Stimulated activated CD4-positive, alpha-beta T cell treated with anti-CD3 and anti-CD28 coated beads, Interleukin-1b, Interleukin-23, amount 100 ng/mL, for 1 hour (primary cell): ENCODE measurements at places on chromosomes 4 and X.

GRCh38 chr4:10181745-10182445, 65.3 kb upstream of the WDR1 start:
- DNase-seq, result no peak

- no peak for DNase-seq
Measured at GRCh38 chrX:109855501-109855900, 122.4 kb upstream of the ACSL4 start.

GRCh38 chrX:31508338-31508737, 436.5 kb upstream of the FTHL17 start:
- no peak for DNase-seq

DNA sequence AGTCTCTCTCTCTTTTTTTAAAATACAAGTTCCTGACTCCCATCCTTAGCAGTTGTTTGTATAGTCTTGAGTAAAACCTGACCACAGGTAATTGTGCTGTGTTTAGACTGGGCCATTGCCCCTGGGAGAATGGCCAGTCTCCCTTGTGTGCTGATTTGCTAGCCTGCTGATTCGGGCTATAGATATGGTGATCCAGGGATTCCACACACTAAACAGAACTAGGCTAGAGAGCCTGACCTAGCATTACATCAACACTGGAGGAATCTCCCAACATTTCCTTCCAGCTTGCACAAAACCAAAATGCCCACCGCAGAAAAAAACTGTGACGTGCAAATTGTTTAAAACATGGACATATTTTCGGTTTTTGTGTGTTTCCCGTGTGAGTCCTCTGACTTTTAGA, 5.1 kb downstream of the UPRT start:
- DNase-seq, result no peak

DNA sequence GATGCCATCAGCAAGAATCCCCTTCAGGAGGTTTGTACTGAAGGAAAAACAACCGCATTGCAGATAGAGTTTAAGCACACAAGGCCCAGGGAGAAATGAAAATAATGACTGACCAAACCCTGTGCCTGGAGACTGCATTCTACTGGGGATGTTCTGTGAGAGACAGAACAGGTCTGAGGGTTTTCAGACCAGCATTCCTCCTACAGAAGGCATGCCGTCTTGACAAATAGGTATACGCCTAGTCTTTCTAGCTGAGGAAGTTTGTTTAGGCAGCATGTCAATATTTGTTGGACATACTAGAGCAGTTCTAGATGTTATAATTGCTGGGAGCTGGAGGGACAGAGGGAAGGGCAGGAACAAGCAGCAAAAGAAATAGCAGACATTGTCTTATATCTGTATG, 68.4 kb upstream of the SCOC start:
- DNase-seq, result no peak

DNA sequence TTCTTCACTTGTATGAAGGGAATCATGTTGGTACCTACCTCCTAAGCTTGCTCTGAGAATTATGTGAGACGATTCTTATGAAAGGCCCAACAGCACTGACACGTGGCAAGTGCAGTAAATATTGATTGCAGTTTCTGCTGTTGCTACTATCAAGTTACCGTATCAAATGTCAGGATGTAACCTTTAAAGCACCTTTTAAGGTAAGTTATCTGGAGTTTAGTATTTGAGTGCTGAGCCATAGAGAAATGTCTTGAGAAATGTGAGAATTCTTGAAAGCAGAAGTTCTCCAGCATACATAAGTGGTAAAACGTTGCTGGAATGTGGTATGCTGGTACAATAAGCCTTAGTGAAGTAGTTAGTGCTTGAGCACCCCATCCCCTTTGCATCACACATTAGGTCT, 90.4 kb downstream of the PHOX2B start:
- no peak for DNase-seq

DNA sequence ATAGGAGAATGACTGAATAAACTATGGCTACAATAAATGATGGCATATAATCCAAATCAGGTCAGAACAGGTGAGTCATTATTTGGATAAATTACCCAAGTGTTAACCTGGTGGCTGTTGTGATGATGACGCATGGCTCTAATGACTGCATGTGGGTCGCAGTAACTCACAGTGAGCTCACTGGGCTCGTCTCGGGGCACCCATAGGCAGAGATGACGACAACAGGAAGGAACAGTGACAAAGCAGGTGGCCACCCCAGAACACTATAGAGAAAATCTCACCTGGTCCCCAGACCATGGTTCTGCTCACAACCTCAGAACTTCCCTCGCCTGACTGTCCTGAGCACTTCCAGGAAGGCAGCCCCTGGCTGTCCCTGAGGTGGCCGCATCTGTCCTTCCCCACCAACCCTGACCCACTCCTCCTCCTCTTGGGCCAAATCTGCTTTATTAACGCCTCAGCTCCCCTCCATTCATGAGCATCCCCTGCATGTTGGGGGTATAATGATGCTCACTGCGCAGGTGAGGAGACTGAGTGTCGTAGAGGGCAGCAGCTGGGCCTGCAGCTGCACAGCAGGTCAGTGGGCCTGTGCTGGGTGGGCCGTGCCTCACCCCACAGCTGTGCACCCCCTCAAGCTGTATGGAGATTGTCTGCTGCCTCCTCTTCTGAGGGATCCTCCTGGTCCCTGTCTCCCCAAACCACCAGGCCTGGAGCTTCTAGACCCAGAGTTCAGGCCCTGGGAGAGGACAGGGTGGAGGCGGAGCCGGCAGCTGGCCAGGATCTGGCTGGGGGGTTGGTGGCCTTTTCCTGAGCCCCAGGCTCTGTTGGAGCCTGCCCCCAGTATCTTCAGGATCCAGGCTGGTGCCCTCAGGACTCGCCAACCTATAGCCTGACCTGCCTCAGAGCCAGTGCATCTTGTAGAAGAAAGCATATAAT, 30.9 kb upstream of the FAM156A start:
- DNase-seq, result no peak

DNA sequence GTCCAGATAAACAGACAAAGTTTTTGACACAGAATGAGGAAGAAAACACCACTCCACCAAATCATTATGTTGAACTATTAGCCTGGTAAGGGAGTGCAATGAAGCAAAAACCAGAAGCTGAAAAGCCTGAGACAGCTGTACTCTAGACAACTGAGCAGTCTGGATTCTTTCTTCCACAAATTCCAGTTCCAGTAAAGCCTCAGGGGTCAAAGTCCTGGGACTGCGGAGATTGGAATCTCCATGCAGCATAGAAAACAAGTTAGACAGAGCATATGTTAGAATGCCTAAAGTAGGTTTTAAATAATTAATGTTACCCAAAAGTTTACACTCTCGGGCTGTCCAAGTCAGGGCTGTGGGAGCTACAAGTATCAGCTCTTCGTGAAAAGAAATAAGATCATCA, 263.2 kb downstream of the TECRL start:
- no peak for DNase-seq

GRCh38 chr4:119506806-119507205, 121.8 kb downstream of the PDE5A start:
- no peak for DNase-seq

DNA sequence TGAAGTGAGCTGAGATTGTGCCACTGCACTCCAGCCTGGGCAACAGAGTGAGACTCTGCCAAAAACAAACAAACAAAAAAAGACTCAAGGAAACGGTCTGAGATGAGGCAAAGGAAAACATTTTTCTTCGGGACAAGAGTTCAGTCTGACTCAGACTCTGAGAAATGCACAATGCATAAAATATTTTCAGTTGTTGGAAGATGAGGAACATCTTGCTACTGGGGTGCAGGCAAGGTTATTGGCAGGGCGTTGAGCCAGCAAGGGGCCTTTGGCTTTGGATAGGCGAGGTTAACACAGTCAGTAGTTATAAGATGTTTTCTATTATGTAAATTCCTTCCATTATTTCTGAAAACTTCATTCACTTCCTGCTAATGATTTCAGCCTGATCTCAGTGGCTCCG, 96.1 kb upstream of the VCX start:
- no peak for DNase-seq
